SK-MEL-5 (cell line): ENCODE measurements at places on chromosomes 11 and 22.

- DNase-seq: peak; percentile 5
Observed at GRCh38 chr11:129412494-129412893, 36.8 kb downstream of the BARX2 start.

- DNase-seq: no peak
Observed at GRCh38 chr22:19376971-19377370, 54.6 kb downstream of the HIRA start.

- no peak for DNase-seq
Observed at GRCh38 chr11:43979571-43980219, 37.3 kb downstream of the C11orf96 start.

- DNase-seq: no peak
Observed at GRCh38 chr11:9259981-9260837, 4.9 kb downstream of the DENND5A start.

DNA sequence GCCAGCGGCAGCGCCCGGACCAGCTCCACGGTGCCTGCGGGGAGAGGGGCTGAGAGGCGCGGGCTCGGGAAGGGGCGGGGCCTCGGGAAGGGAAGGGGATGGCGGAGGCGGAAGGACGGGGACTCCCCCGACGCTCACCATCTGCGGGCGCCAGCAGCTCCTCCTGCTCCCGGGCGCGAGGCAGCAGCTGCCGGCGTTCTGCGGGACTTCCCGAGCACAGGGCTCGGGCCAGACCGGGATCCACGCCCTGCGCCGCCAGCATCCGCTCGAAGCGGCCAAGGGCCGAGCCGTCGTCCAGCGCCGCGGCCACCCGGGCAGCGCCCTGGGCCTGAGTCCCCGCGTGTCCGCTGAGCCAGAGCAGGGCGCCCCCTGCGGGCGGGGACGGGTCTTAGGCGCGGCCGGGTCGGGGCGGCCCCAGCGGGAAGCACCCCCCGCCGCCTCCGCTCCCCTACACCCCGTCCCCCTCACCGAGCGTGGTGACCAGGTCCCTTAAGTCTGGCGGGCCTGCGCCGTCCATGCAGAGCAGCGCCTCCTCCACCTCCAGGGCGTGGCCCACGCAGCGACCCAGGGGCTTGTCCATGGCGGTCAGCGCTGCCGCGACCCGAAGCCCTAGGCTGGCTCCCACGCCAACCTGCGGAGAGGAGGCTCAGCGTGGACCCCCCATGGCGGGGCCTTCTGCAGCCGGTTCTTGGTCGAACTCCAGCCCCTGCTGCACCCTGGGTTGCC lies 873 bp upstream of the SCO2 start:
- peak; percentile 76 for DNase-seq

GRCh38 chr22:49793296-49793695 lies 34.4 kb downstream of the BRD1 start:
- no peak for DNase-seq

DNA sequence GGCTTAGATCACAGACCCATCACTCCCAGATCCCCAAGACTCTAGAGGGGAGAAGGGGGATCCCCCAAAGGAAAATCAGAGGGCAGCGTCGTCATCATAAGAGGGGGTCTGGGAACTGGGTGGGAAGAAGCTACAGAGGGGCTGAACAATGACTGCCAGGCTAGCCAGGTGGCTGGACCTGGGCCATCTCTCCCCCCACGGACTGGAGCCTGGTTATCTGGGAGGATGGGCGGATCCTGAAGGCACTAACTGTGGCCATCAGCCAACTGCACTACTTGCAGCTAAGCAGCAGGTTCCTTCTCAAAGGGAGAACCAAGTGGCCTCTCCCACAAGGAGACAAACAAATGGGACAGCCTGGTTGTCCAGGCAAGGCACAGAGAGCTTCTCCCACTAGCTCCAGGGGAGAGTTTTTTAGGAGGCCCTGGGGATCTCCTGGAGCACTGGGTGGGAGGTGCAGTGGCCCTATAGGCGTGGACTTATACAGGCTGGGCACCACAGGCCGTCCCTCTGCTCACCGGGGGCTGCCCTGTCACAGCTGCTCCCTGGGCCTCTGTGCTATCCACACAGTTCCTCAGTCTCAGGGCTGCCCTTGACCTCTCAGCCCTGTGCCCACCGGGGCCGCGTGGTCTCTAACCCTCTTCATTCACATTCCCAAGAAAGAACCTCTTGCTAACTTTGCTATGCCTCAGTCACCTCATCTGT lies 15.4 kb downstream of the P2RY6 start:
- DNase-seq: no peak

GRCh38 chr22:22058633-22059290 lies 76.2 kb upstream of the TOP3B start:
- DNase-seq: no peak

DNA sequence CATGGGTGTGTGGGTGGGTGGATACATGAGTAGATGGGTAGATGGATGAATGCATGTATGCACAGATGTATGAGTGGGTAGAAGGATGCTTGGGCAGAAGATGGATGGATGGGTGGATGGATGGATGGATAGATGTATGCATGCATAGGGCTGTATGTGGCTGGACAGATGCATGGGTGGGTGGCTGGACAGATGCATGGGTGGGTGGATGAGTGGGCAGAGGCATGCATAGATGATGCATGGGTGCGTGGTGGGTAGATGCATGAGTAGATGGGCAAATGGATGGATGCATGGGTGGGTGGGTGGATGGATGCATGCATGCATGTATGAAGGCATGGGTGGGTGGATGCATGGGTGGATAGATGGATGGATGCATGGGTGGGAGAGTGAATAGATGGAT lies 6.8 kb upstream of the CD248 start:
- DNase-seq: no peak

- peak; percentile 36 for DNase-seq
Observed at GRCh38 chr11:65435981-65436411, 13.4 kb downstream of the NEAT1 start.

- DNase-seq: no peak
Observed at GRCh38 chr11:112265659-112266409, 5.2 kb upstream of the PLET1 start.

- DNase-seq: no peak
Observed at GRCh38 chr11:12188548-12189317, 78.3 kb downstream of the MICAL2 start.

DNA sequence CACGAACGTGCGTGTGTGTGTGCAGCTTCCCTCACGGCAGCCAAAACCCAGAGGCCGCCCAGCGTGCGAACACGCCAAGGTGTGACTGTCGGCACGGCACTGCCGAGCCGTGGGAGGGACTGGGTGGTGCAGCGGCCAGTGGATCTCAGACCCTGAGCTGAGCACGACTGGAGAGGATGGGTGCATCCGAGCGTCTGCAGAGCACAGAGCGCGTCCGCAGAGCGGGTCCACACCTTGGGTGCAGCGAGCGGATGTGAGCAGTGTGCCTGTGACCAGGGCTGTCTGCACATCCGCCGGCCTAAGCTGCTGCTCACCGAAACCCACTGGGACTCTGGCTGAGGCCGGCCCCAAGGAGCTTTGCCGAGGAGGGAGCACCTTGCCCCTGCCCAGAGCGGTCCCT lies 22.7 kb downstream of the PTDSS2 start:
- no peak for DNase-seq

GRCh38 chr11:83007909-83008580 lies 63.7 kb downstream of the RAB30 start:
- no peak for DNase-seq

DNA sequence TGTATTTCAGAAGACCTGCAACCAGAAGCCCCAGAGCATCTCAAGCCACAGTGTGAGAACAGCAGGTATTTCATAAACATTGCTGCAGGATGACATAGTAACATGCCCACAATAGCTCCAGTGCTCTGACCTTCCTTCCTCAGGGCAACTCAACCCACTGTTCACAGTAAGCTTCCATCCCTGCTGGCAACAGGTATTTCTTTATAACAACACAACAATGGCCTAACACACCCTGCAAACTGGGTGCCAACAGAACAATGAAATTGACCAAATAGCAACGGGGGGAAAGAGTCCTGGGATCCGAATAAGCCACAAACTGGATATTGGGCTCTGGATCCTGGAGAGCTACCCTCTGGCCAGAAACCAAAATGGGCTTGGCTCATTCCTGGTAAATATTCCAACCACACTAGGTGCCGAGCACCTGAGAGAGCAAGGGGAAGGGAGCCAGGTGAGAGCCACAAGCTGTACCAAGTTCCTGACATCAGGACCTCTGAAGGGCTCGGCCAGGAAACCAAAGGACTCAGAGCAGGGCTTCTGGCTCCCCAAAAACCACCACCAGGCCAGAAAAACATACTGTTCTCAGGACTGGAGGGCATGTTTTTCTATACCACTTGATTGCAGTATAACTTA lies 99.5 kb downstream of the MICAL3 start:
- no peak for DNase-seq

GRCh38 chr11:4672470-4672869 lies 25.2 kb downstream of the OR51E2 start:
- no peak for DNase-seq

GRCh38 chr11:73350908-73351636 lies 25.1 kb upstream of the RELT start:
- peak; percentile 86 for DNase-seq
